Fibroblast of skin of left biceps (primary cell): ENCODE measurements at places on chromosomes 3 and 15.

- DNase-seq: no peak
These were observed 11.1 kb downstream of the LRCH3 start for GRCh38 chr3:197801891-197802778.

DNA sequence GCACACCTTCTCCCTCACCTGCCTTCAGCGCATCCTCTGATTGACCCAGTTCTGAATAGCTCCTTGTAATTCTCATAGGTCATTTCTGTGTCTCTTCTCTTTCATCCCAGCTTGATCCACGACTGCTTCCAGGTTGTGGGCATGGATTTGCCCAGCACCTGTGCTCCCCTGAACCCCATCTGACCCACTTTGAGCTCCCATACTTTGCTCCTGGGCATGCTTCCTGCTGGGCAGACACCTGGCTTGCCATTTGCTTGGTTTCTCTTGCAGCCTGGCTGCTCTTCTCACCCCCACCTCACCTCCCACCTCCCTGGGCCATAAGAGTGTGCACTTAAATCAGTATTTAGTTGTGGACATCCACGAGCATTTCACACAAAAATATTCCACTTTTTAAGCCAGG lies 635.5 kb downstream of the TBL1XR1 start:
- DNase-seq: no peak

DNA sequence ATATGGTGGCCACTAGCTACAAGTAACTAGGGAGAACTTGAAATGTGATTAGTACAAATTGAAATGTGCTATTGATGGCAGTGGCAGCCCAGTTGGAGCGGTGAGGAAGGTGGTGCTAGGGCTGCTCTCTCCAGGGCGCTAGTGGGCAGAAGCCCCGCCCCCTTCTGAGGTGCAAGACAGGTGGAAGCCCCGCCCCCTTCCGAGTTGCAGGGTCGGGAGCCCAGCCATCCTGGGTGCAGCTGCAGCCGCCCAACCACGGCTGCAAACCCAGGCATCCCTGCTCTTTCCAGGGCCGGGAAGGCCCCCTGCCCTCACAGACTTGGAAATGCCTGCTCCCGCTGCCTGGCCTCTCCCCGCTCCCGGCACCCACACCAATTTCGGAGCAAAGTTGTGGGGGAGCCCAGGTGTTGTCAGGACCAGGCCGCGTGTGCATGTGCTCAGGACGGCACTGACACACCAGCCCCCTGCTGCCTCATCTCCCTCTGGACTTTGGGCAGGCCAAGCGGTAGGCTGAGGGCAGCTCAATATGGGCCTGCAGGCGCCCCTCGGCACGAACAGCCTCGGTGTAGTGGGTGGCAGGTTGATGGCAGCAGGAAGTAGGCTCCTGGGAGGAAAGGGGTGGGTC lies 10.0 kb downstream of the ATR start:
- no peak for DNase-seq

DNA sequence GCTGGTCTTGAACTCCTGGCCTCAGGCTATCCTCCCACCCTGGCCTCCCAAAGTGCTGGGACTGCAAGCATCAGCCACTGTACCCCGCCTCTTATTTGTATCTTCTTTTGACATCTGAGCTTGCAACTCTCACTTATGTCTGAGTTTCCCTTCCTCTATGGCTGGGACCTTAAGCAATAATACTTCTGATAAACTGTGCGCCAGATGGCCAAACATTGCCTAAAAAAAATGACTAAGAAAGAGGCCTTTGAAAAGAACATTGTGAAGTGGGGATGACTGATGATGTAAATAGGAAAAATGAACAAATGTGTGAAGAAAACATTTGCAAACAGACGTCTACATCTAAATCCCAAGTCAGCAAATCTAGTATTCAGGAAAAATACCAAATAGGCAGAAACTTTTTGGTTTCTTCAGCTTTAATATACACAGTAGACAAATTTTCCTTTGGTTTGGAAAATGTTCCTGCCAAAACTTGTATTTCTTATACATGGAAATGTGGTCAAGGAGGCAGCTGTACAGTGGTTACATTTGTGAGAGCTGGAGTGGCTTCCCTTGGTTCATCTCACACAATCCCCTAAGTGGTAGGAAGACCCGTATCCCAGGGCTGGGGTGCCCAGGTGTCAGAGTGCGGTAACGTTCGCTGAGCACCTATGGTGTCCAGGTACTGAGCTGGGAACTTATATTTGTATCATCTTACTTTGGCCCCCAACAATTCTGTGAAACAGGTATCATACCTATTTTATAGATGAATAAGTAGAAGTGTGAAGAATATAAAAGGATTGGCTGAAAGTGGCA lies 11.6 kb upstream of the TFRC start:
- no peak for DNase-seq

DNA sequence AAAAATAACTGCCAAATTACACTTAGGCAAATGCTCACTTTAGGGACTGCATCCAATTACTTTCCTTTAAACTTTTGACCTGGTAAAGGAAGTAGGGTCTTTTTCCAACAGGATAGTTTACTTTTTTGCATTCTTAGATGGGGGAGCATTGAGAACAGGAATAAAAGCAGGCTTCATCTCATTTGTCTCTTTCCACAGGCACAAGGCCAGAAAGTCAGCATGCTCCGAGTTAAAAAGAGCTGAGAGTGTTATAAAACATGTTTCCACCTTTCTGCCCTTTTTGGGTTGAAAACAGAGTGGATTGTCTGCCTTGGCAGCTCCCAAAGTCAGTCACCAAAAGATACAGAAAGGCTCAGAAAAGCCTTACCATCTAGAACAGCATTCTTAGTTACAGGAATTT lies 404.9 kb upstream of the ALCAM start:
- no peak for DNase-seq

GRCh38 chr15:99239545-99240198 lies 9.7 kb downstream of the TTC23 start:
- no peak for DNase-seq

DNA sequence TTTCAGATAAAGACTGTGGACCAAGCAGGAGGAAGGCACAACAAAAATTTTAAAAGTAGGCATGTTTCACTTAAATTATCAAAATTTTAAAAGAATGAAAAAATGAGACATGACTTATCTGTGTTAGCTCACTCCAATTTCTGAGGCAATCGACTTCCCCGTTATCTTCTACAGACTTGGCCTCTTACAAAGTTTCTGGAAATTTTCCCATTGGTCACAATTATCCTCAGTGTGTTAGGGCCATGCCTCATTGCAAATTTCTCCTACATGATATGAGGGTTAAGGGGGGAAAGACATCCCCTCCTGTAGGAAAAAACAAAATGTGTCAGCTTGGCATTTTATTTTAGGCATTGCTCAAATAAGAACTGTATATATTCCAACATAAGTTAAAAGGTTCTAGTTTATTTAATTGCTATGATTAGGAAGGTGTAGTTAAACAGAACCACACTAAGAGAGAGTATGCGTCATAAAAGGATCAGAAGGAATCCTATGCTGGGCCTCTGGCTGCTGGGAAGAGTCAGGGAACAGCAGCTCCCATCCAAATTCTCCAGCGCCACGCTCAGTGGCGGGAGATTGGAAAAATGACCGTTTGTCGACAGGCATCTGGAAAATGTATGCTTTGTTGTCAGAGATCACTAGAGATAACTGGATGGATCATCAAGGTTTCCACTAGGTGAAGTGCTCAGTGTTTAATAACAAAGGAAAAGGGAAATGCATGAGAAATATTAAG lies 463.6 kb upstream of the NR2F2 start:
- no peak for DNase-seq

- no peak for DNase-seq
These were observed 122.8 kb upstream of the LPP start for GRCh38 chr3:188031121-188031520.

GRCh38 chr3:157406394-157406793 lies 30.3 kb upstream of the PTX3 start:
- DNase-seq: no peak

DNA sequence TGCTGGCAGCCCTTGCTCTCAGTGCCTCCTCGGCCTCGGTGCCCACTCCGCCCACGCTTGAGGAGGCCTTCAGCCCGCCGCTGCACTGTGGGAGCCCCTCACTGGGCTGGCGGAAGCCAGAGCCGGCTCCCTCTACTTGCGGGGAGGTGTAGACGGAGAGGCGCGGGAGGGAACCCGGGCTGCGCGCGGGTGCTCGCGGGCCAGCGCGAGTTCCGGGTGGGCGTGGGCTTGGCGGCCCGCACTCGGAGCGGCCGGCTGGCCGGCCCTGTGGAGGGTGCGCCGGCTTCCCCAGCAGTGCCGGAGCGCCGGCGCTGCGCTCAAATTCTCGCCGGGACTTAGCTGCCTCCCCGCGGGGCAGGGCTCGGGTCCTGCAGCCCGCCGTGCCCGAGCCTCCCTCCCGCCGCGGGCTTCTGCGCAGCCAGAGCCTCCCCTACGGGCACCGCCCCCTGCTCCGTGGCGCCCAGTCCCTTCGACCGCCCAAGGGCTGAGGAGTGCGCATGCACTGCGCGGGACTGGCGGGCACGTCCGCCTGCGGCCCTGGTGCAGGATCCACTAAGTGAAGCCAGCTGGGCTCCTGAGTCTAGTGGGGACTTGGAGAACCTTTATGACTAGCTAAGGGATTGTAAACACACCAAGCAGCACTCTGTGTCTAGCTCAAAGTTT lies 231.5 kb downstream of the EFHB start:
- no peak for DNase-seq

- no peak for DNase-seq
These were observed 25.1 kb upstream of the ANKRD34C start for GRCh38 chr15:79257454-79257853.

DNA sequence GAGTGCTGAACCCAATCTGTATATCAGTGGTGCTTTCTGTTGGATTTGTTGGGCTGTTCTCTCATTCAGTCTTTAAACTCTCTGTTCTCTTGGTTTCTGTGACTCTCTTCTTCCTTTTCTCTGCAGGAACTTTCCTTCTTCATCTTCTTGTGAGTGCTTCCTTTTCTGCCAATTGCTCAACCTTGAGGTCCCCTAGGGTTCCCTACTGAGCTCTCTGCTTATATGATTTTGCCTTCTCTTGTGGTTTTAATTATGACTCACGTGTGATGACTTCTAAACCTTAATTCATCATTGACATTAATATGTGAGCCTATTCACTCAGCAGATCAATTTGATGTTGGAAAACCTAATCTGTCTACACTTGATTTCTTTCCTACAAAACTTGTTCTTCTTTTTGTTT lies 39.4 kb downstream of the MOBP start:
- DNase-seq: no peak

- no peak for DNase-seq
These were observed 213.9 kb downstream of the CLSTN2 start for GRCh38 chr3:140148824-140149390.

GRCh38 chr3:15579051-15579450 lies 22.3 kb downstream of the HACL1 start:
- DNase-seq: peak; percentile 25

DNA sequence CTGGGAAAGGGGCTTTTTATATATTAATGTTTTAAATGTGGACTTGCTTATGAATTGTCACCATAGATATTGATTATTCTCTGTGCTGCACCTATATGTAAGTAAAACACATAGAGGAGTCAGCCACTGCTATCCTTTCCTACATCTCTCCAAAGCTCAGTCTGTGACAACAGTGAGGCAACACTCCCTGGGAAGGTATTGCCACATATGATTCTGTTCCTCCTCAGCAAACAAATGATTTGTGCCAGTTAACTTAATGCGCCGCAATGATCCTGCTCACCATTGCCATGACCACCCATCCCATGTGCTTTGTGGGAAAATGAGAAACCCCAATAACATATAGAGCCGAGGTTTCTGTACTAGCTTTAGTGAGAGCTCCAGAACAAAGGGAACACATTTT lies 75.1 kb upstream of the FBN1 start:
- no peak for DNase-seq

DNA sequence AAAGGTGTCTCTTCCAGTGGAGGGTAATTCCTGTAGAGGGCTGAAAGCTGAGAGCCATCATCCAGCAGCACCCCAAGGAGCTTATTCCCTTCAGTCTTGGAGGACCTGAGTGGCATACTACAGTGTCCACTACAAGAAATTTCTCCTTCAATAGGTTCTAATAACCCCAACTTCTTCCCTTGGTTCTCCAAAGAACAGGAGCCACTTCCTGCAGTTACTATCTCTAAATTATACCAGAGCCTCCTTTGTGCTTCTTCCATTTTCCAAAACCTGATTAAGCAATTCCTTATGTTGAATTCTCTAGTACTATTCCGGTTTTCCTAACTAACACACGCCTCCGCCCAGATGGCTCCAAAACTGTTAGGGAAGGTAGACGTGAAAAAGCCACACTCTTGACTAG lies 50.4 kb downstream of the DCLK3 start:
- no peak for DNase-seq

DNA sequence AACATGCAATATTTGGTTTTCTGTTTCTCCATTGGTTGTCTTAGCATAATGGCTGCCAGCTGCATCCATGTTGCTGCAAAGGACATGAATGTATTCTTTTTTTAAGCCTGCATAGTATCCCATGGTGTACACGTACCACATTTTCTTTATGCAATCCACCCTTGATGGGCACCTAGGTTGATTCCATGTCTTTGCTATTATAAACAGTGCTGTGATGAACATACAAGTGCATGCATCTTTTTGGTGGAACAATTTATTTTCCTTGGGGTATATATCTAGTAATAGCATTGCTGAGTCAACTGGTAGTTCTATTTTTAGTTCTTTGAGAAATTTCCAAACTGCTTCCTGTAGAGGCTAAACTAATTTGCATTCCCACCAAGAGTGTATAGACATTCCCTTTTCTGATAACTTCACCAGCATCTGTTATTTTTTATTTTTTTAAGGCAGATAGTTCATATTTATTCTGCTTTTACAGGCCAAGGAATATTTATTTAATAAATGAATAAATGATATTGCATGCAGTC lies 62.4 kb upstream of the NPHP3 start:
- no peak for DNase-seq

- no peak for DNase-seq
These were observed 102.6 kb downstream of the GMPS start for GRCh38 chr3:155972885-155973584.

DNA sequence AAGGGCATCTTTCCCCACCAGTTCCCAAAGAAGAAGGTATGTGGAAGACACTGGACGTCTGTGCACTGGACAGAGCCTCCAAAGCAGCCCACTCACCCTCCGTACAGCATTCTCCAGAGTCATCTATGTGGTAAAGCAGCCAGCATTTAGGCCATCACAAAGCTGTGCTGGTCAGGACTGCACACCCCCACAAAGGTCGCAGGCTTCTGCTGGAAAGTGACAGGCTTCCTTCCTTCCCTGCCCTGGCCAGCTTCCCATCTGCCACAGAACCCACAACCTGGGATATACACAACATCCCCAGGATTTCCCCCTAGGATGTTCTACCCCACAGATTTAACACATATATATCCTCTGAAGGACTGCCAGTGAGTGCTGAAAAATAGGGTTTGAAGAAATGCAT lies 64.6 kb upstream of the GALNT15 start:
- DNase-seq: no peak
